Cardiac atrium fibroblast (primary cell): ENCODE measurements at places on chromosomes 5 and 9. TPM values are rescaled to one million over a fixed set of nuclear protein-coding genes. Genes with fewer than 3 reads are reported as not detected.

Gene CDH12
- total RNA-seq: not detected in 2 replicates

Gene ZNF354C
- 3.4 and 3.8 TPM in 2 replicates for total RNA-seq

Gene SAXO1
- not detected in 2 replicates for total RNA-seq

Gene WASHC1
- total RNA-seq: 2.9 and 3.7 TPM in 2 replicates

Gene TRIP13
- total RNA-seq: 6.1 and 11.7 TPM in 2 replicates

Gene ANKS6
- total RNA-seq: 12.6 and 22.6 TPM in 2 replicates

Gene GRM6
- not detected in 2 replicates for total RNA-seq

Gene OCLN
- under 0.01 TPM in 2 replicates for total RNA-seq
